ENCODE measurements at places on chromosomes 4 and X.

- no peak for DNase-seq
Observed at GRCh38 chr4:142567199-142567598, 278.9 kb downstream of the INPP4B start.

DNA sequence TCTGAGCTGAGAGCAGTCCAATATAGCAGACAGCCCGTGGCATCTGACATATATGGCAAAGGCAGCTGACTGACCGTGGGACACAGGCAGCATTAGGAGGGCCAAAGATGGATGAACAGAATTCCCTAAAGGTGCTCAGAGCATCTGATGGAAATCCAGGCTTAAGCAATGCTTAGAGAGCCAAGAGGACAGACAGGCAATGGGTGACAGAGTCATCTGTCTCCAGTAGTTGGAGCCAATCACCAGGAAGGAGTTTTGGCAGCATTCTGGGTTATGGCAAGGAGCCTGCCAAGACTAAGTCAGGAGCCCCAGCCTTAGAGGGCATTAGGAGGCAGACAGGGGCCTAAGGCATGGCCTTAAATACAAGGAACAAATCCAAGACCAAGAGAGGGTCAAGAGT, 153.3 kb upstream of the USP9X start:
- no peak for DNase-seq

GRCh38 chrX:150478496-150479492, 89.6 kb upstream of the MTM1 start:
- DNase-seq: no peak

- no peak for DNase-seq
Observed at GRCh38 chrX:143472347-143472938, 44.8 kb downstream of the SPANXN3 start.

DNA sequence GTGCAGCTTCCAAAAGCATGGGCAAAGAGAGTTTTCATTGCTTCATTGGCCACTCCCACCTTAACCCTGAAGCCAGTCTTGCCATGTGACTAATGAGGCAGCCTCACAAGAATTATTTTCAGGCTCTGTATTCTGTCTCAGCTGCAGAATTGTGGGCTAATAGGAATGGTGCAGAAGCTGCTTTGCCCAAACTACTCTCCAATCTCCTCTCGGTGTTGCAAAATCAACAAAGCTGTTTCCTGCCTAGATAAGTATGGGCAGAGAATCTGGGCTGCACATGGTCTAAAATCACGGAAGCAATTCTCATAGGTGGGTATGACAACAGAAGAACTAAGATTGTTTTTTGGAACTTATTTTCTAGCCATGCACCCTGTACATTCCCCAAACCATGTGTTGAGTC, 31.4 kb downstream of the PPP1R2C start:
- DNase-seq: no peak

GRCh38 chr4:47669946-47670345, 167.9 kb downstream of the CORIN start:
- no peak for DNase-seq

- no peak for DNase-seq
Observed at GRCh38 chr4:181181331-181181730, 1061.9 kb upstream of the TENM3 start.

- no peak for DNase-seq
Observed at GRCh38 chr4:110347805-110348204, 128.2 kb upstream of the ENPEP start.

GRCh38 chrX:129726307-129727111, 12.3 kb upstream of the XPNPEP2 start:
- no peak for DNase-seq

- no peak for DNase-seq
Observed at GRCh38 chr4:86334020-86334750, 25.7 kb downstream of the MAPK10 start.

Data from urinary bladder (tissue), 4 donors.